SJSA1 (cell line): ENCODE measurements at places on chromosomes 16 and 17. TPM values are rescaled to one million over a fixed set of nuclear protein-coding genes. Genes with fewer than 3 reads are reported as not detected.

GRCh38 chr16:50856991-50857390, 115.1 kb downstream of the CYLD start:
- DNase-seq = no peak

DNA sequence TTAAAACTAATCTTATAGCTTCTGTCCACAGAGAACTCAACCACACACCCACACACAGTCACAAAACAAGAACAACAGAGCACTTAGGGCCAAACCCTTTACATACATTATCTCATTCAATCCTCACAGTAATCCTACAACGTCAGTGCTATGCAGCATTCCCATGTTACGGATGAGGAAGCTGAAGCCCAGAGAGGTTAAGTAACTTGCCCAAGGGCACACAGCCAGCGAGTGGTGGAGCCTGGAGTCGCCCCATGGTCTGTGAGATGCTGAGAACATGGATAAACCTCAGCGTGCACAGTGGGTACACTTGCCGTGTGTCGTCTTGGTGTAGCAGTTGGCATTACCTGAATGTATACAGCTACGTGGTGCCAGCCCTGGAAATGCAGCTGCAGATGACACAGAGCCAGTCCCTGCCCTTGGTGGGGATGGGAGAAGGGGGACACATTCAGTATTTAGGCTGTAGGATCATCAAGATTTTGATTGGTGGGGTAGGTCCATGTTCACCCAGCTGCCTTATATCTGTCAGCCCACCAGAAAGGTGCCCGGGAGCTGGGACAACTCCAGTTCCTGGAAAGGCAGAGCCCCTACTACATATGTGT, 177.0 kb downstream of the IRF8 start:
- no peak for DNase-seq

DNA sequence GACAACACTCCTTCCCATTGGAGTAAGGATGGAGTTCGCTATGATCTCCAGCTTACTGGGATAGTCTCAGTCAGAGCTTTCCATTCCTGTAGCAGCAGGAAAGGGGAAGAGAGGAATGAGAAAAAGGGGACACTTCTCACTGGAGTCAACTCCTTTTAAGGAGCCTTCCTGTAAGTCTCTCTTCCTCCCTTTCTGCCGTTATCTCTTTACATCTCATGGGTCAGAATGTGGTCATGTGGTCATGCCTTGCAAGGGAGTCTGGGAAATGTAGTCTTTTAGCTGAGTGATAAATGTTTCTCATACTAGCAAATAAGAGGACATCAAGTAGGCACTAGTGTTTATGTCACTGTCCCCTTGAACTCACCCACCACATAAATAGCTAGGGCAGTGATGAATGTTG, 227.3 kb downstream of the HAPSTR1 start:
- DNase-seq = no peak

TBC1D3D gene
- 1.8 TPM in 1 of 2 replicates, not detected in the other for total RNA-seq
